NCI-H1930 (cell line): ENCODE measurements at places on chromosomes 5 and 9.

DNA sequence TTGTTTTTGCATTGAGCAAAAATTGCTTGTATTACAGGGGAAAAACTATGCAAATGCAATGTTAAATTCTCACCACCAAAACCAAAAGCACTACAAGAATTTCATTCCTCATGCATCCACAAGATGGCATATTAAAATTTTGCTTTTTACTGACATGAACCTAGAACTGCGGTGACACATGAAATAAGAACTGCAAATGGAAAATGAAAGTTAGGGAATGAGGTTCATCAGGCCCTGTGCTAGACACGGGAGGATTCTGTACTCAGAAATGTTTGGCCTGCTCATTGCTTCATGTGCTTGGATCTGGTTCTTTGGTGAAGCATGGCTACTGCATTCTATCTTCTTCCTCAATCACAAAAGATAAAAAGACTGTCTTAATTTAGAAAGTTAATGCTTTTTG is 9.1 kb upstream of the RFK start:
- no peak for DNase-seq

GRCh38 chr9:98330831-98331230 is 75.4 kb upstream of the TBC1D2 start:
- no peak for DNase-seq

DNA sequence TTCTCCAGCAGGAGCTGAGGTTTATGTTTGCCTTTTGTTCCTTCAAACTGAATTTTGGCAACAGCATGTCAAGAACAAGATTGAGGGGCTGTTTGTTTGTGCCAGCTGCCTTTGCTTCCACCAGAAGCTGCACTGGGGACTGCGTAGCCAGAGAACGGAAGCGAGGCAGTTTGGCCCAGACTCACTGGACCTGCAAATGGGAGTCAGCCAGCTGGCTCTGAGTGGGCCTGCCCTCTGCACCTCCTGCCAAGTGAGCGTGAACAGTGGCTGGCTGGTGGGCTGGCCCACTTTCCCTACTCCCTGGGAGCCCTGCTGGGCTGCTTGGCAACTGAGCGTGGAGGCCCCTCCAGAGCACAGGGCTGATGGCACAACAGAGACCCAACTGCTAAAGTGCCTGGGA is 111.6 kb downstream of the GALNT10 start:
- no peak for DNase-seq

DNA sequence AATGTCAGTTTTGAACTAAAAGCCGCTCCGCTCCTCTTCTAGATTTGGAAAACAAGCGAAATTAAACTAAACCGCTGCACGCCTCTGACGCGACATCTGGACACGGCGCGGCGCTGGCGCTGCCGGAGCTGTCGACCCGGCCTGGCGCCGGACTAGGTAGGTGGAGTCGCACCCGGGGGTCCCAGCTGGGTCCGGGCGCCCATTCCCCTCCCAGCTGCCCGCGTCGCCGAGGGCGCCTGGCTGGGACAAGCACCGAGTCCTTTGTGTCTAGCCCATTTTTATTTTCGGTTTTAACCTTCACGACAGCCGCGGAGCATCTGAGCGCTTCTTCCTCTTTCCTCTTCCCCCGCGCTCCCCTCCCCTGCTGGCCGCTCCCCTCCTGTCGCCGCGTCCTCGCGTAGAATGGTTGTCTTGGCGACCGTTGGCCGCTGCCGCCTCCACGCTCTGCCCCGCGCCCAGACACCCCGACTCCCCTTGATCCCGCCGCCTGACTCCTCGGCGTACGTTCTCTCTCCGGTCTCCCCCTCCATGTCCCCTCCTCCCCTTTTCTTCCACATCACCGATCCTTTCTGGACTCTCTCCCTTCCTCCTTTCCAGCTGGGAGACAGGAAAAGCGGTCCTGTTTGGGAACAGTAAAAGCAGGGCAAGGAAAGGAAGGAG is 545 bp downstream of the CDKN2B-AS1 start:
- peak; percentile 79 for DNase-seq

GRCh38 chr5:59562756-59563389 is 330.7 kb downstream of the PDE4D start:
- DNase-seq, result no peak

GRCh38 chr9:86807367-86807976 is 139.8 kb downstream of the GAS1 start:
- no peak for DNase-seq

GRCh38 chr5:76622973-76623596 is at the start of gene F2RL2:
Gene F2RL2 (minus strand): TSS chr5:76623403. CDS start chr5:76623230, 173 bp downstream.
- no peak for DNase-seq

GRCh38 chr5:178650214-178650613 is 23.4 kb upstream of the CLK4 start:
- DNase-seq, result no peak

DNA sequence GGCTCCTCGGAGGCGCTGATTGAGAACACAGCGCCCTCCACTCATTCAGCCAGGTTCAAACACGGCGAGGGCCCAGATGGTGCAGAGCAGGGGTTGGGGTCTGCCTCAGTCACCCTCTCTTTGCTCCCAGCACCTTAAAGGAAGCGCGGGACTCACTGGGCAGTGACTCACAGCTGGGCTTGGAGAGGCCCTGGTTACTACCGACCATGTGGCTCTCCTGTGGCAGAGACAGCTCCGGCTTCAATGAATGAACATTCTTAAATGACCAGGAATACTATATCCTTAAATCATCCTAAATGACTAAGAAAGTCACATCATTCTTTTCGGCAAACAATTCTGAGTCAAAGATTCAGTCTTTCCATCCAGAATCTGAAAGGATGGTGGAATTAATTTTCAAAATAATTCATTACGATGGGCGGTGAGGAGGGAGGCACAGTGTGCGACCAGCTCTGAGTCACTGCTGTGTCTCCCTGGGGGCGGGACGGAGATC is 1.6 kb upstream of the INPP5E start:
- DNase-seq, result no peak

DNA sequence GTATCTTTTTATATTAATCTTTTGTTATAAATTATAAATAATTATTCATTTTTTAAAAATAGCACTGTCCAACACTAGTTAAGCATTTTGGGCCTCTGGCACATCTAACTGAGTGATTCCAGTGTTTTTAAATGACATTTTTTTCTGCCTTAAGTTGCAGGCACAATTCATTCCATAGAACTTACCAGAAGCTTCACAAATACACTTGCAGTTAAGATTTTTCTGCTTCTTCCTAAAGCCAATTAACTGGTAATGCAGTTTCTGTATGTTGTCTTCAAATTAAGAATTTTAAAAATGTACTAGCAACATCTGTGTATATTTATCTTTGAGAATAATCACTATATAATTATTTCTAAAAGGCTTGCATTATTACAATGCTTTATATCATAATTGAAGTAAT is 11.2 kb upstream of the NFIB start:
- peak; percentile 40 for DNase-seq

- no peak for DNase-seq
These were observed 22.3 kb downstream of the C1QTNF2 start for GRCh38 chr5:160348080-160348479.

DNA sequence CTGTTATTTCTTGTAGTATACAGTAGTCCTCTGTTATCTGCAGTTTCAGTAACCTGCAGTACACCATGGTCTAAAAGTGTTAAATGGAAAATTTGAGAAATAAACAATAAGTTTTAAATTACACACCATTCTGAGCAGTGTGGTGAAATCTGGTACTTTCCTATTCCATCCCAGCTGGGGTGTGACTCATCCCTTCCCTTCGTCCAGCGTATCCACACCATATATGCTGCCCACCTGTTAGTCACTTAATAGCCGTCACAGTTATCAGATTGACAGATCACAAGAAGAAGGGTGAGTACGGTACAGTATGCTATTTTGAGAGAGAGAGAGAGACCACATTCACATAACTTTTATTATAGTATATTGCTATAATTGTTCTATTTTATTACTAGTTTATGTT is 28.9 kb downstream of the FAM151B start:
- no peak for DNase-seq

GRCh38 chr5:84411832-84412605 is 27.3 kb upstream of the EDIL3 start:
- DNase-seq, result no peak

DNA sequence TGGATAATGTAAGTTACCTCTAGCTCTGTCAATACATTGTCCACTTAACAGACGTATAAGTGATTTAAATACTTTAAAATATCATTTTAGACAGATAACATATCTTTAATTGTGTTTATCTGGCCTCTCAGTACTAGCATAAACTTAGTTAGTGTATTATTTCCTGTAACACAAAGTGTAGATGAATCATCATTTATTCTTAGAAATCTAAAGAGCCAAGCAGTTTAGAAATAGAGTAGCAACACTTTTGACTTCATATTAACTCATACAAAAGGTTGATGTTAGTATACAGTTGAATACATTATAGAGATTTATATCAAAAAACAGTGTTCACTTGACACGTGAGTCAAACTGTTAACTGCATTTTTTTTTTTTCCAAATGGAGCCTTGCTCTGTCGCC is 18.0 kb downstream of the NCBP1 start:
- no peak for DNase-seq

DNA sequence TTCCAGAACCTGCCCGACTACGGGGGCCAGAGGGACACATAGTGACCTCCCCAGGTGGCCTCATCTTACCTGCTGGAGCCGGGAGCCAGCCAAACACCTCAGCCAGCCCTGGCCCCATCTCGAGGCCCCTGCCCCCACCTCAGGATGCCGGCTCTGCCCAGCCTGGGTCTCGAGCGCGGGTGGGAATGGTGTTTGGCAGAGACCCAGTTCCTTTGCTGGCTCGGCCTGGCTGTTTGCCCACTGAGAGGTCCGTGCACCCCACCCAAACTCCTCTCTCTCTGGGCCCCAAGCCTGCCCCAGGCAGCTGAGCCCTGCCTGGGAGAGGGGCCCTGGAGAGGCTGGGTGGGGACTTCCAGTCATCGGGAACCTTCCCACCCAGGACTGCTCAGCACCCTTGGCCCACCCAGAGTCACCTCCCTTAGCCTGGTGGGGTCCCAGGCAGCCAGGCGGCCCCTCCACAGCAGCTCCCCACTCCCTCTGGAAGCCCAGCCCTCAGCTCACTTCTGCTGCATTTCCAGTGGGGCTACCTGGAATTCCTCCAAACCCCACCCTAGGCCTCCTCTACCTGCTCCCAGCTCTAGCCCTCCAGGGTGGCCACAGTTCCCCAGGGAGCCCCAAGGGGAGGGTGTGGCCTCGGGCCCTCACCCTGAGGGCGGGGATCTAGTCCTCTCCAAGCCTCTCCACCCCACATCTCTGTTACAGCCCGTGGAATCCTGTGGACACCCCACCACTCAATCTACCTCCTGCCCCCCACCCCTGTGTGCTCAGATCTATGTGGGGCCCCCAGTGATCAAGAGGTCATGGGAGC is 42.4 kb upstream of the UBAC1 start:
- DNase-seq, result no peak

- DNase-seq, result no peak
These were observed 176.3 kb downstream of the GDNF start for GRCh38 chr5:37663538-37663937.

DNA sequence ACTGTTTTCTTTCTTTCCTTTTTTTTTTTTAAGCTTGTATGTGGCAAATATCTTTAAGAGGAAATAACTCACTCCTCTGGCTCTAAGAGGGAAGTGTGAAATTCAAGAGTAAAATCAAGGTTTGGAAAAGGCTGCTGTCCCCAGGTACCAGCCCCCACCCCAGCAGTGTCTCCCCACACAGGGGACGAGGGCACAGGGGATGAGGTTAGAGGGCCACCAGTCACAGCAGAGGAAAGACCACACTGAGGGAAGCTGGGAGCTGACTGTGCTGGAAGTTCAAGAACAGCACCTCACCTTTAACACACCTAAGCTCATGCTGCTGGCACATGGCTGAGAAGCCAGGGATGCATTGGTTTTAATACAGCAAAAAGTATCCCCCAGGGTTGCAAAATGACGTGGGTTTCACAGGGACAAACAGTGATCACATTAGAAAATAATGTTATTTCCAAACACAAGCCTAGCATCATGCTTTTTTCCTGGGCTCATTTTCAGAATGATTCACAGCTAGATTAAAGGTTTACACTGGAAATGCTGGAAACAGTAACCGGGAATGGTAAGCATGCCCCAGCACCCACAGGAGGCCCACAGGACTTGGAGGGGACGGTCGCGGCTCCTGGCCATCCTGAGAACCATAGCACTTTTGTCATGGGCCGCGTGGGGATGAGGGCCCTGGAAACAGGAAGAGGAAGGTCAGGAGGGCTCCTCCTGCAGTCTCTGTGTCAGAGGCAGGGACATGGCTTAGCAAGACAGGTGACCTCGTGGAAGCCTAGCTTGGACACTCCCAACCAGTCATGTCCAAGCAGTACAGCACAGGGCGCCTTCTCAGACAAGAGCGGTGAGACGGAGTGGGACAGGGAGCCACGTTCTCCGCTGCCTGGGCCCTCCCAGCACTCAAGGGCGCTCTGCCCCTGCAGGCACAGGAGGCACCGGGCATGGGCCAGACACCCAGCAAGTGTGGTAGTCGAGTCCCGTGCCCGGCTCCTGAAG is 6.9 kb downstream of the LPCAT1 start:
- DNase-seq, result no peak

- no peak for DNase-seq
These were observed 35.7 kb downstream of the TGFBI start for GRCh38 chr5:136064510-136064909.

- DNase-seq, result no peak
These were observed 1005.0 kb upstream of the CDH10 start for GRCh38 chr5:25649628-25650265.

GRCh38 chr5:146788898-146789297 is 89.7 kb downstream of the PPP2R2B start:
- DNase-seq, result no peak

DNA sequence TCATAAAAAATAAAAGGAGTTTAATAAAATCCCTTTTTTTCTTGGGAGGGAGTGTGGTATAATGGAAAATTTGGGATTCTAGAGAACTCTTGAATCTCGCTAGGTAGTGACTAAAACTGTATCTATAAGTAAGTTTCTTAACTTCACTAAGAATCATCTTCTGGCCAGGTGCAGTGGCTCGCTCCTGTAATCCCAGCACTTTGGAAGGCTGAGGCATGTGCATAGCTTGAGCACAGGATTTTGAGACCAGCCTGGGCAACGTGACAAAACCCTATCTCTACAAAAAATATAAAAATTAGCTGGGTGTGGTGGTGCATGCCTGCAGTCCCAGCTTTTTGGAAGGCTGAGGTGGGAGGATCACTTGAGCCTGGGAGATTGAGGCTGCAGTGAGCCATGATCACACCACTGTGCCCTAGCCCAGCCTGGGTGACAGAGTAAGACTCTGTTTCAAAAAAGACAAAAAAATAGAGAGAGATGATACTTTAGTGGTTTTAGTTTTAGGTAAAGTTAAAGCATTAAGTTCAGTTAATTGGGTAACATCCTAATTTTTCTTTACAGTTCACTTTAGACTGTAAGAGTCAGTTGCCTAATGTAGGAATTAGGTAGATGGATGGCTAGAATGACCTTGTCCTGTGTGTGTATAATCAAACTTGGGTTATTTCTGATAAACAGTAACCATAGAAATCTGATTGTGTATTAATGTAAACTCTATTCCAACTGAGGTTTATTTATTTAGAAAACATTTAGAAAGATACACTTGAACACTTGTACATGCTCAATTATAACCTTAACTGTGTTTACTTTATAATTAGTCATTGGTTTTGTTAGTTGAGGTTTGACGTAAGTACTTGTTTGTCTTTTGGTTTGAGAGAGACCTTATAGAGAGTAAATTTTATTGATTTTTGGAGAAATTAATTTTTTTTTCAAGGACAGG is 17.8 kb downstream of the UNC13B start:
- no peak for DNase-seq
